Activated CD4-positive, alpha-beta T cell treated with anti-CD3 and anti-CD28 coated beads, Interleukin-2, amount 10 ng/mL, durations not matched to agents 7 days and 5 days (primary cell): ENCODE measurements at places on chromosomes 12 and 14.

DNA sequence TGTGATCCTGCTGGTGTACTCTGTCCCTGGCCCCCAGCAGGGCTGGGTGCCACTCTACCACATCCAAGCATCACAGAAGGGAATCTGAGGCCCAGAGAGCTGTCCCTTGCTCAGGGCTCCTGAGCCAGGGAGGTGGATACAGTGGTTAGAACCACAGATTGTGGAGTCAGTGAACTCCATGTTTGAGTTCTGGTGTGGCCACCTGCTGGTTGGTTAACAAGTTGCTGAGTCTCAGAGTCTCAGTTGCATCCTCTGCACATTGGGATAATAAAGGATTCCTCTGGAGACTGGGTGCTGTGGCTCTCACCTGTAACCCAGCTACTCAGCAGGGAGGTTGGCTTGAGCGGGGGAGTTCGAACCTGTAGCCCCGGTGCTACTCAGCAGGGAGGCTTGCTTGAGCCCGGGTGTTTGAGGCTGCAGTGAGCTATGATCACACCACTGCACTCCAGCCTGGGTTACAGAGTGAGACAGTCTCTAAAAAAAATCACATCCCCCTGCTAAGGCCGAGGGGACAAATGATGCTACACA is 39.4 kb downstream of the MVK start:
- DNase-seq, result no peak

- no peak for DNase-seq
These were observed 40.6 kb upstream of the EML1 start for GRCh38 chr14:99752486-99753121.

DNA sequence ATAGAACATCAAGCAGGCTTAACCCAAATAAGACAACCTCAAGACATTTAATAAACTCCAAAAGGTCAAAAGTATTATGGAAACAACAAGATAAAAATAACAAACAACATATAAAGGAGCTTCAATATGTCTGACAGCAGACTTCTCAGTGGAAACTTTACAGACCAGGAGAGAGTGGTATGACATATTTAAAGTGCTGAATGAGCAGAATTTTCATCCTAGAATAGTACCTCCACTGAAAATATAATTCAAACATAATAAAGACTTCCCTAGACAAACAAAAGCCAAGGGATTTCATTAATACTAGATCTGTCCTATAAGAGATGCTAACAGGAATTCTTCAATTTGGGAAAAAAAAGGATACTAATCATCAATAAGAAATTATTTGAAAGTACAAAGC is 1005.0 kb downstream of the TMTC2 start:
- DNase-seq, result no peak

- DNase-seq, result no peak
These were observed 169.1 kb upstream of the AVPR1A start for GRCh38 chr12:63319936-63320633.

- no peak for DNase-seq
These were observed 21.0 kb downstream of the CFL2 start for GRCh38 chr14:34693228-34693939.

DNA sequence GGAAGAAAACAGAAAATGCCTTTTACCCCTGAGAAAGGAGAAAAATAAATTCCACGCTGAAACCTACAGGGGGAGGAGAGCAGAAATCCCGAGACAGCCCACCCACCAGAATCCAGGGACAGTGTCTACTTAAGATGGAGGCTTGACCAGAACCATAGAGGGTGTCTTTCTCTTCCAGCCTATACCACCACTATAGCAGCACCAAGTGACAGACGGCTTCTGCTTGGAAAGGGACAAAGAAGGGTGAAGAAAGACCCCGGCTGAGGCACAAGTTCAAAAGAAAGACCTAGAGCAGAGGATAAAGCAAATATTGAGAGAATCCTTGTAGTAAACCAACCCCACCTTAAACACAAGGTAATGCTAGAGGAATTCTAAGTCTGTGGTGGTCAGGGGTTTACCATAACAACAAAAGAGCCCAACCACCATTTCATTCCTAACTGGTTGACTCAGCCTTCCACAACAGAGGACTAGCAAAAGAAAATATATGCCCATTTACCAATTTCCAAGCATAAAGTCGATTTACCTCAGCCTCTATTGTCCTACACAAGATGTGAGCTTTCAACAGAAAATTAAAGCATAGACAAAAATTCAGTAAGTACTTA is 105.3 kb upstream of the FOXG1 start:
- no peak for DNase-seq

GRCh38 chr14:36845356-36846012 is 183.8 kb downstream of the PAX9 start:
- DNase-seq, result no peak

DNA sequence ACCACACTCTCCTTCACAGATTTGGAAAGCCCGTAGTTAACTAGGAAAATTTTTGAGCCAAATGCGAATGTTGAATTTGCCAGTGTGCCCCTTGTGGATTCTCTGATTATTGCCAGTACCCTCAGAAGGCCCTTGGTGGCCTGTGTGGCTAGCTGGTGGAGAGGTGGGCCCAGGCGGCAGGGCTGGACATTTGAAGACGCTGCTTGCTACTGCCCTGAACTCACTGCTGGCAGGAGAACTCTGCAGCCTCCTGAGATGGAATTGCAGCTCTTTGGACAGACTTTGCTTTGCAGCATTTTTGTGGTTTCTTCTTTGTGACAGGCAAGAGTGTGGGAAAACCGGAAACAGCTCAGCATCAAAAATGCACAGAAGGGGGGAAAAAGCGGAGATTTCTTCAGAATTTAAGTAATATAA is 97.6 kb downstream of the TGFB3 start:
- DNase-seq, result no peak

- DNase-seq, result no peak
These were observed 102.8 kb downstream of the STXBP6 start for GRCh38 chr14:24947131-24947530.

GRCh38 chr12:40701756-40702155 is 9.5 kb downstream of the CNTN1 start:
- DNase-seq, result no peak

DNA sequence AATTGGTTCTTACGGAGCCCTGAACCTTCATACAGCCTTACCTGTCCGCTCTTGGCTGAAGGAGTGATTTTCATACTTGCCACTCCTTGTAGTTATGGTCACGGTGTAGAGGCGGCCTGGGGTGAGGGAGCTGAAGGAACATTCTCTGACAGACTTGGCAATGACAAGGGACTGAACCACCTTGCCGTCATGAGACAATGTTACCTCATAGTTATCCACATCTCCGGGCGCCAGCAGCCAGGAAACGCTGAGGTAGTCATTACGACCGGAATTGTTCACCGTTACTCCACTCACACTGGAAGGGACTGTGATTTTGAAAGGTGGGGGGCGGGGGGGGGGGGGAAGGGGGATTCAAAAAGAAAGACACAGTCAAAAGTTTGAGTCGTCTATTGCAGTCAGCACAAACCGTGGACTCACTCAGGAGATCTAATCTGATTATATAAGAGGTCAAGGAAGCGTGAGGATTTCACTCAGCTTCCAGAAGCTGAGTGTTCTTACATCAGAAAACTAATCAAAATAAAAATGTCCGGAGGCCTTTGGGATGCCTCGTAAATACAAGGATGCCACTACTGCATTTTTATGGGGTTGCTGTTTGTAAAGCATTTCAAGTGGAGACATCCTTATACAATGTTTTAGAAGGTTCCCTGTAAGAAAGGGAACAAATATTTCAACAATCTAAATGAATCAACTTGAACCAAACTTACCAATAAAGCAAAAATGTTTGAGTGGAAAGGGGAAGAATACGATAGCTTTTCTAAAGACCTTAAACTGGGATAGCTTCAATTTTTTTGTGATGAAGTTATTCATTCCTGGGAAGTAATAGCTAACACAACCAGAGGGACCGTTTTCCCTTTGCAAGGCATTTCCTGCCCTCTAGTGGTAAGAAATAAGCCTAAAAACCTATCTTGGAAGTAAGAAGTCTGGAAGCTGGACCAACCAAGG is 60.6 kb downstream of the PTPRB start:
- DNase-seq, result peak; percentile 12

- DNase-seq, result no peak
These were observed 481 bp downstream of the REC8 start for GRCh38 chr14:24172261-24172860.

- no peak for DNase-seq
These were observed 87.5 kb downstream of the SPTB start for GRCh38 chr14:64792231-64792630.

DNA sequence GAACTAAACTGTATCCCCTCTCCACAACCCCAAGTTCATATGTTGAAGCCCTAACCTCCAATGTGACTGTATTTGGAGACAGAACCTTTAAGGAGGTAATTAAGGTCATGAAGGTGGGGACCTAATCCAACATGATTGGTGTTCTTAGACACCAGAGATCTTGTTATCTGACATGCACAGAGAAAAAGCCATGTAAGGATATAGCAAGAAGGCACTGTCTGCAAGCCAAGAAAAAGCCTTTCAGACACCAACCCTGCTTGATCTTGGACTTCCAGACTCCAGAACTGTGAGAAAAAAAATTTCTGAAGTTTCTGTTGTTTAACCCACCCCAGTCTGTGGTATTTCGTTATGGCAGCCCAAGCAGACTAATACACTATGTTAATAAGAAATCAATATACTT is 62.2 kb upstream of the CFL2 start:
- DNase-seq, result no peak

DNA sequence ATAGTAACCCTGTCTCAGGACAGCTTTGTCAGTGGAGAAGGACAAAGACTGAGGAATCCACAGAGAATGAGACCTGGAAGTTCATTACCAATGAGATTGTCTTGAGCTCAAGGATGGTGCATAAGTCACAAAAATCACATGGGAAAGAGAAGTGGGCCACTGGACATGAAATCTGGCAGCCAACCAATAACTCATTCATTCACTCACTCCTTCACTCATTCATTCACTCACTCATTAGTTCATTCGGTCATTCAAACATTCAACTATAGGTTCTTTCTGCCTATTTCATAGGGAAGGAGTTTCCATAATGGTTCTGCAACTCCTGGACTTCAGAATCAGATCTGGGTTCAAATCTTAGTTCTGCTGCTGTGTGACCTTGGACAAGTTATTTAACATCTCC is 18.2 kb upstream of the WSCD2 start:
- no peak for DNase-seq

- DNase-seq, result peak; percentile 67
These were observed 107.0 kb downstream of the ADAMTS20 start for GRCh38 chr12:43444940-43445564.

DNA sequence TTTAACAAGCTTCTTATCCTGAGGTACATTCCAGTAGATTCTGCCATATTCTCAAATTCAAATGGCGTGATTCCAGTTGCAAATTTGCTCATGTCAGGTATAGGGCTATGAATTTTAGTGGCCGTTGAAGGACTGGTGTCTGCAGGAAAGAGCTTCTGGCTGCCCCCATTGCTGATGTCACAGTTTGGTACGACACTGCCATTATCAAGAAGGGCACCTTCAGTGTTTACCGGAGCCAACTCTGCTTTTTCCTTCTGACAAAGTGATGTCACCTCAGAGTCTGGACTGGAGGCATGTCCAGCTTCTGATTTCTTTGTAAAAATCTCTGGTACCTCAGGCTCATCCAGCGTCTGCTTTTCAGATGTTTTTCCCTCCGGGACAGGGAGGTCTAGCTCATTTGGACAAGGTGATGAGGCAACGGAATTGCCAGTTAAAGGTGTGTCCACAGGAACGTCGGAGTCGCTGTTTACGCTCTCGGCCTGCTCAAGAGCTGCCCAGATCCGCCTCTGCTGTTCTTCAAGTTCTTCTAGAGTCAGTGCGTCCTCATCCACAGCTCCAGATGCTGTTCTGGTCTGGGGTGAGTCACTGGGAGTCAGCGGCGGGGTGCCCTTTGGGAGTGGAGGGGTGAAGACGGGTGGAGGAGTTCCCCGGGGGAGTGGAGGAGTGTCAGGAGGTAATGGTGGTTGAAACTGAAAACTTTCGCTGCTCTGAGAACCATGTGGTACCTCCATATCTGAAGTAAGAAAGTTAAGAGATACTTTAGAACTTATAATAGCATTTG is 27.0 kb downstream of the ZCCHC8 start:
- no peak for DNase-seq

DNA sequence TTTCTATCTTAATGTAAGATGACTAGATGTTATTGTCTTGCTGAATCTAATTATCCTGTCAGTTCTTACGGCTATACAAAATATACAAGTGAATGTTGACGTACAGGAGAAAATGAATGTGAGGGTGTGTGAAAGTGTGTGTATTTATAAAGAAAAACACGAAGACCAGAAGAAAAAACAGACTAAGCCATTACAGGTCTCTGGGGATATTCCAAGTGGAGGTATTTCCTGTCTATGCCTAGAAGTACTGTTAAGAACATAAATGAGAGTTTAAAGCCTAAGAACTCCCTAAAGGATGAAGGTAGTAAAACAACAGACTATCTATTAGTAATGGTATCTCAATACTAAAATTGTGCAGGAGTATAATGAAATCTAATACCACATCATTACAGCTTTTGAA is 7.6 kb downstream of the MDM1 start:
- no peak for DNase-seq

DNA sequence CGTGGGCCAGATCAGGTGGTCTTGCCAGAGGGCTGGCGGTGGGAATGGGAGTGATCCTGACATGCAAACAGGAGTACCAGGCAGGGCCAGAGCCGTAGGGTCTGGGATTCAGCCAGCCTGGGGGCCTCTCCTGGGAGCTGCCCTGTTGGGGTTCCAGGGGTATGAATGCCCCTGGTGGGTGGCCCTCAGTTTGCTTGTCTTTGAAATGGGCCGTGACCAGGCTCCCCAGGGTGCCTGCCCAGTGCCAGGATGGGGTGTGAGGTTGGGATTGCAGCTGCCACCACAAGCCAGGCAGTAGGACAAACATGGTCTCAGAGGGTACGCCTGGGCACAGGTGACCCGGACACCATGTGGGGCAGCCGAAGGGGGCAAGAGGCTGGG is 168.8 kb downstream of the KIF26A start:
- DNase-seq, result no peak

DNA sequence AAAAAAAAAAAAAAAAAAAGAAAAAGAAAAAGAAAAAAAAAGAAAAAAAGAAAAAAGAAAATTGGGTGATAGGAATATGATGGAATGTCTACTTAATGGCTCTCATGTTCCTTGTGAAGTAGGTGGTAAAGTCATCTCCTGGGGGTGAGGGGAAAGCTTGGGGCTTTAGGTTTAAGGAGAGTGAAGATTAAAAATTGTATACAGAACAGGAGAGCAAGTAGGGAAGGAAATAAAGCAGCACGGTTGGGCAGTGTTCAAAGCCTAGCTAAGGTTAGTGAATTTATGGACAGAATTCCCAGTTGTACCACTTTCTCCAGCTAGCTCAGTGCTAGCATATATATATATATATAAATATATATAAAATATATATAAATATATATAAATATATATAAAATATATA is 40.0 kb upstream of the SLC2A13 start:
- no peak for DNase-seq

- DNase-seq, result no peak
These were observed 70.5 kb upstream of the FRMD6 start for GRCh38 chr14:51581017-51581881.

GRCh38 chr14:52365071-52365470 is 51.0 kb downstream of the PTGER2 start:
- DNase-seq, result no peak

DNA sequence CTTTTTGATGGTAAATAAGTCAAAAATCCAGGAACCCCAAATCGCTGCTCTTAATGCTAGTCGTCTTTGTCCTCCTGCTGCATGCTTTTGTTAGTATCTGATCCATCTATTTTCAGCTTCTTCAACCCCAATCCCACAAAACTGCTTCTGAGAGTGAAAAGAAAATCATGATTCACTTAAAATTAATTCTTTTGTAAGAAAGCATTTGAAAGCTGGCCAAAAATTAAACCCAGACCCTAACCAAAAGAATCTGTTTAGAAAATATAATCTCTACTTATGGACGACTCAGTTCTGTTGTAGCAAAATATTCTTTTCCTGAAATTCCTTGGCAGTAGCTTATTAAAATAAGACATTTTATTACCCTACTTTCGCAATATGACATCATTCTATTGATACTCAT is 443.6 kb upstream of the SYT1 start:
- DNase-seq, result no peak
